Glutamatergic neuron (in vitro differentiated cells): ENCODE measurements at places on chromosomes 16 and 17. TPM values are rescaled to one million over a fixed set of nuclear protein-coding genes. Genes with fewer than 3 reads are reported as not detected.

GRCh38 chr16:9099131-9099625 lies 7.7 kb downstream of the HAPSTR1 start:
- H3K4me1 ChIP-seq = peaks cover 43% of the 10 kb centered on the region
- H3K27ac ChIP-seq = no peak overlapping the region
- no peak for DNase-seq
- no peaks in the 10 kb centered on the region for H3K36me3 ChIP-seq

PDE6G gene
- total RNA-seq = not detected

GRCh38 chr17:78793415-78793814 lies 11.3 kb upstream of the CYTH1 start:
- peaks cover 11% of the 10 kb centered on the region for H3K4me1 ChIP-seq
- no peak overlapping the region for H3K27ac ChIP-seq
- no peaks in the 10 kb centered on the region for H3K36me3 ChIP-seq
- no peak overlapping the region for H3K4me3 ChIP-seq

DNA sequence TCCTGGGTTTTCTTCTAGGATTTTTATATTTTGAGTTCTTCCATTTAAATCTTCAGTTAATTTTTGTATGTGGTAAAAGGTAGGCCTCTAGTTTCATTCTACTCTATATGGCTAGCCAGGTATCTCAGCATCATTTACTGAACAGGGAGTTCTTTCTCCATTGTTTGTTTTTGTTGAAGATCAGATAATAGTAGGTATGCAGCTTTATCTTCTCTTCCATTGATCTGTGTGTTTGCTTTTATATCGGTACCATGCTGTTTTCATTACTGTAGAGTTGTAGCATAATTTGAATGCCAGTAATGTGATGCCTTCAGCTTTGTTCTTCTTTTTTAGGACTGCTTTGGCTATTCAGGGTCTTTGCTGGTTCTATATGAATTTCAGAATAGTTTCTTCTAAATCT lies 77.3 kb downstream of the USP22 start:
- H3K27ac ChIP-seq = no peak overlapping the region
- DNase-seq = no peak
- H3K4me3 ChIP-seq = no peak overlapping the region
- no peaks in the 10 kb centered on the region for H3K36me3 ChIP-seq
- peaks cover 3% of the 10 kb centered on the region for H3K27me3 ChIP-seq

DNA sequence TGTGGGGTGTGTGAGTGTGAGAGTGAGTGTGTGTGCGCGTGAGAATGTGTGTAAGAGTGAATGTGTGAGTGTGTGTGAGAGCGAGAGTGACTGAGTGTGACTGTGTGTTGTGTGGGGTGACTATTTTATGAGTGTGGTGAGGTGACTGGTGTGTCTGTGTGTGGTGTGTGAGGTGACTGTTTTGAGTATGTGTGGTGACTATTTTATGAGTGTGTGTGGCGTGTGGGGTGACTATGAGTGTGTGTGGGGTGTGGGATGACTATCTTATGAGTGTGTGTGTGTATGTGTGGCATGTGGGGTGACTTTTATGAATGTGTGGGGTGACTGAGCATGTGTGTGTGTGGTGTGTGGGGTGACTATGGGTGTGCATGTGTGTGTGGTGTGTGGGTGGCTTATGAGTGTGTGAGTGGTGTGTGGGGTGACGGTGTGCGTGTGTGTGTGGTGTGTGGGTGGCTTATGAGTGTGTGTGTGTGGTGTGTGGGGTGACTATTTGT lies 152.9 kb upstream of the PLCG2 start:
- H3K36me3 ChIP-seq = no peaks in the 10 kb centered on the region
- peaks cover 9% of the 10 kb centered on the region for H3K27me3 ChIP-seq
- no peak overlapping the region for H3K4me3 ChIP-seq
- H3K4me1 ChIP-seq = peaks cover 19% of the 10 kb centered on the region
- no peak for DNase-seq
